ENCODE measurements at places on chromosomes 16 and 17.

GRCh38 chr17:41416479-41416878 is 7.9 kb downstream of the KRT37 start:
- no peak for DNase-seq

DNA sequence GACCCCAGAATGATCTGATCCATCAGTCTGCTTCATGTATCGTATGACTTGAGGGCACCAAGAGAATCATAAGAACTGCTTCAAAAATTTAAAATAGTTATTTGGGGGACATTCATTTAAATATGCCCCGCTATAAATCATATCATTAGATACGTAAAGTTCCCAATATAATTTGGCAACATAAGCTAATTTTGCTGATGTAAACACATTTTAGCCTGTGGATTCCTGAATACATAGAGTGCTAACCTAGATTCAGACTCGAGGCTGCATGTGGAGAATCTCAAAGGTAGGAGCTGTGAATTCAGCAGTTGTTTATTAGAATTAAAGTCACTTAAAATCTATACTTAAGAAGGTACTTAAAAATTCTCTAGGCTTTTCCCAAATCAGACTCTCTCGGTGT is 24.9 kb downstream of the ANKFN1 start:
- DNase-seq = no peak

- DNase-seq = no peak
These were observed 17.8 kb upstream of the SLC6A4 start for GRCh38 chr17:30253312-30253711.

DNA sequence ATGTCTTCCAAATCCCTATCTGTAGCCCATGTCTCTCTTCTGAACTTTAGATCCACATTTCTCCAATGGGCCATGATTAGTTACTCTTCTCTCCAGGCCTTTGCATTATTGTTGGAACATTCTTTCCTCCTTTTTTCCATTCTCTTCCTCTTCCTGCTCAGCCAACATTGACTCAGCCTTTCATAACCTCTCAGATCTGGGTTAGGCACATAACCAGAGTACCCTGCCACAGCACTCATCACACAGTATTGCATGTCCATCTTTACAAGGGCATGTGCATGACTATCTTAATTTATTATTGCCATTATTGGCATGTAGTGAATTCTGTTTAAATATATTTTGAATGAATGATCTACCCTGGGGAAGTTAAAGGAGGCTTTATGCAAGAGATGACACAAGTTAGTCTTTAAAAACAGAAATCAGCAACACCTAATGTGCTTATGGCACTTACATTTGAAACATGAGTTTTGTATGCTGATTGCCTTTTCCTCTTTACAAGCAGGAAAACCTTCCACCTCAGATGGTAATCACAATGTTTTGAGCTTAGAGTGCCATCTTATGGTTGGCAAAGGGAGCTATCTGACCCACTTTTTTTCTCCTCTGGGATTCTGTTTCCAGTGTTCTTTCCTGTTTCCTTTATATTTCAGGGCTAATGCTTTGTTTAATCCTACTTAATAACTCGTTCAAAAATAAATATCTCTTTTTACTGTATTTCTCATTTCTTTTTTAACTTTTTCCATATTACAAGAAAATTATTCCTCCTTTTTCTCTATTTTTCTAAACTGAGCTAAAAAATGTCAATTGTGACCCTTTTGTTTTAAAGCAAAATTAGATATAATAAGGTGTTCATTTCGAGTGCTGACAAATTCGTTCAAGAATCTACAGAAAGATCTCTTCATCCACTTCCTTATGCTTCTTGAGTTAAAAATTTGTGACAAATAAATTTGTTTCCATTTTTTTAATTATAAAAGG is 151.0 kb upstream of the RBL2 start:
- peak; percentile 53 for DNase-seq

- no peak for DNase-seq
These were observed 91.7 kb downstream of the SLC39A11 start for GRCh38 chr17:73000832-73001231.

DNA sequence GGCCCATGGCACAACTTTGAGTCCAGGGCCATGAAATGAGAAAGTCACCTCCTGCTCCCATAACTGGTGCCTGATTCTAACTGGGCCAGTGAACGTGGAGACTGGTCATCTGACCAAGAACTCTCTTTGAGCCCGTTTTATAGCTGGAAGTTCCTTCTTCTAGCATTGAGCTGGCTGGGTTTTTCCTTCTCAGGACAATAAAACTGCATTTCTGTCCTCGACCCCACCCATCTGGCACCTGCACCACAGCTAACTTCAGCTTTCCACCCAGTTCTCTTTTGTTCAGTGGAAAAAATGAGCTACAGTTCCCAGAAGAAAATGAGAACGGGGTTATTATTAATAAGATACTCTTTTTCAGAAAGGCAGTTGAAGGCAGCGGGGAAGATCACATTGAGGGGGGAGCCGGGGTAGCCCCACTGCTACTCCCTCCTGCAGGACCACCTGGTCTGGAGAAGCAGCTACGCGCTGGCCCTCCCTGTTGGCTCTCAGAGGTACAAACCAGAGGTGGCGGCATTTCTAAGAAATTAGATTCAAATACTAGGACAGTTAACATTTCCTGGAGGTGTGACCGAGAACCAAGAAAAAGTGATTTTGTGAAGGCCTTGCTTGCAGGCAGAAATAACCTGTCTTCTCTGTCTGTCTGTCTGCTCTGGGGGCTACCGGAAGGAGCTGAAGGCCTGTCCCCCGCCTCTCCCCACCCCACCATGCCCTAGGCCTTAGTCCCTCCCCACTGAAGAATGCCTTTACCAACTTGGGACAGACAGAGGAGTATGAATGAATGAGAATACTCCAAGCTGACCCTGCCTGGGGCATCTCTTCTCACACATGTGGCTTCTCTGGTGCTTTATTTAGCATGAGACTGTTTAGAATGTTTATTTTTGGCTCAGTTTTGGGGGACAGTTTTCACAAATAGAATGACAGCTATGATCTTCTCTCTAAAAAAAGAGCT is 123.9 kb downstream of the XYLT1 start:
- DNase-seq = no peak

GRCh38 chr17:9237661-9238301 is 216.5 kb downstream of the NTN1 start:
- no peak for DNase-seq

GRCh38 chr17:63402431-63403212 is 43.5 kb downstream of the CYB561 start:
- no peak for DNase-seq

DNA sequence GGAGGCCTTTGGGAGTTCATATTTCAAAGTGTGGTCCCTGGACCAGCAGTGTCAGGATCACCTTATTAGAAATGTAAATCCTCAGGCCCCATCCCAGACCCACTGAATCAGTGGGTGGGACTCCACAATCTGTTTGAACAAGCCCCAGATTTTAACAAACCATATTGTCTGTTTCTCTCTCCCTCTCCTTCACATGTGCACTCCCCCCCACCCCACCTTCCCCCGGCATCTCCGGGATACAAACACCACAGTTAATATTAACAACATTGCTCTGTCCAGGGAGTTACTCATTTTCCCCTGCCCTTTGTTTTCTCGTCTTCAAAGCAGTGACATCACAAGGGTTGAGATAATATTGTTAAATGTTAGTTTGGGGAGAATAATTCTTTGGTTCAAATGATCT is 127.3 kb downstream of the KATNIP start:
- DNase-seq = no peak

DNA sequence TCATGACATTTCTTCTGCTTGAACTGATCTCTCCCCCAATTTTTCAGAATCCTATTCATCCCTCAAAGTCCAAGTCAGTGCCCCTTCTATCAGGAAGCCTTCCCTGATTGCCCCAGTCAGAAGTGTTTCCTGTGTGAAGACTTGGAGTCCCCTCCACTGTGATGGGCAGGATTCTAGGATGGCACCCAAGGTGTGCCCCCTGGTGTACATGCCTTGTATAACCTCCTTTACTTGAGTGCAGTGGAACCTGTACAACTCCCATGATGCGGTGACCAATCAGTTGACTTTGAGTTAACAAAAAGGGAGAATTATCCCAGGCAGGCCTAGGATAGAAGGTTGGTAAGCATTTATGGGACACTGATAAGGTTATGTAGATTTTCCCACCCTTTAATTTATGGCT is 23.4 kb downstream of the MYH13 start:
- DNase-seq = no peak

DNA sequence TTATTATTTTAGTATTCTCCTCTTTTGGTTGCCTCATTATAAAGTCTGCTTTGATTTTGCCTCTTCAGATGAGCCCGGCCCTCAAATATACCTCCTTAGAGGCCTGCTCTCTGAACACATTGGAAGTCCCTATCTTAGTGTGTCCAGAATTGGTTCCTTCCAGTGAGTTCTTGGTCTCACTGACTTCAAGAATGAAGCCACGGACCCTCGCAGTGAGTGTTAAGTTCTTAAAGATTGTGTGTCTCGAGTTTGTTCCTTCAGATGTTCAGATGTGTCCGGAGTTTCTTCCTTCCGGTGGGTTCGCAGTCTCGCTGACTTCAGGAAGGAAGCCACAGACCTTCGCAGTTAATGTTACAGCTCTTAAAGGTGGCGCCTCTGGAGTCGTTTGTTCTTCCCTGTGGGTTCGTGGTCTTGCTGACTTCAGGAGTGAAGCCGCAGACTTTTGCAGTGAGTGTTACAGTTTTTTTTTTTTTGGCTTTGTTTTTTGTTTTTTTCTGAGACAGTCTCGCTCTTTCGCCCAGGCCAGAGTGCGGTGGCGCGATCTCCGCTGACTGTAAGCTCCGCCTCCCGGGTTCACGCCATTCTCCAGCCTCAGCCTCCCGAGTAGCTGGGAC is 45.8 kb upstream of the NOS2 start:
- DNase-seq = no peak

- no peak for DNase-seq
These were observed 93.5 kb upstream of the HSBP1 start for GRCh38 chr16:83714286-83714685.

- no peak for DNase-seq
These were observed 91.1 kb downstream of the TNFRSF13B start for GRCh38 chr17:16880843-16881230.

GRCh38 chr17:27419156-27419555 is 37.1 kb upstream of the KSR1 start:
- no peak for DNase-seq

DNA sequence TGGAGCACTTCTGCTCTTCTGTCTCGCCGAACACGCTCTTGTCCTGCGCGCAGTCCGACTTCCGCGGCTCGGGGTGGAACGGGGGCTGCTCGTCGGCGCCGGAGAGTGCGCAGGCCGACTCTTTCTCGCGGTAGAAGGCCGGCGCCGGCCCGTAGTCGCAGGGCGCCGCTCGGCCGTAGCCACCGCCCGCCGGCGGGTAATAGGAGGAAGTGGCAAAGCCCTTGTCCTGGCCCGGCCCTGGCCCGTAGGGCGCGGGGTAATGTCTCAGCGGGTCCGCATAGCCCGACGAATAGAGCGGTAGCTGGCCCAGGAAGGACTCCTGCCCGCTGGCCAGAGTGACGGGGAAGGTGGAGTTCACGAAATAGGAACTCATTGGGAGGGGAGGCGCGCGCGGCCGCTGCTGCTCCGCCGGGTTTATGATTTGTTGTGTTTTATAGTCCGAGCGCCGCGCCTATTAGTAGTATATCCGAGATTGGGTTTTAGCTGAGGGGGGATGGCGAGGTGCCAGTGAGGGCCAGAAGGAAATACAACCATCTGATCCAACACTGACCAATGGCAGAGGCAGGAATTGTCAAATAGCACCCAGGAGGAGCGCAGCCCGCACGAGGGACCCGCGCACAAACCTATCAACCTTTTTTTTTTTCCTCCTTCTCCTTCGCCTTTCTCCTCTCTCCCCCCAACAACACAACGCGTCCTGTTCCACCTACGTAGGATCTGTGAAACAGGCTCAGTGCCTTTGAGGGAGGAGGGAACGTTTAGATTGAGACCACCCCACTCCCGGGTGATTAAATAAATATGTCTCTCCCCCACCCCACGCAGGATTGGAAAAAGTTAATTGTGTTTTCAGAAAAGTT is 4.4 kb upstream of the HOXB5 start:
- DNase-seq = no peak

- DNase-seq = no peak
These were observed 5.6 kb downstream of the CDK10 start for GRCh38 chr16:89691986-89692569.

- no peak for DNase-seq
These were observed 19.0 kb upstream of the CALB2 start for GRCh38 chr16:71339236-71340171.

DNA sequence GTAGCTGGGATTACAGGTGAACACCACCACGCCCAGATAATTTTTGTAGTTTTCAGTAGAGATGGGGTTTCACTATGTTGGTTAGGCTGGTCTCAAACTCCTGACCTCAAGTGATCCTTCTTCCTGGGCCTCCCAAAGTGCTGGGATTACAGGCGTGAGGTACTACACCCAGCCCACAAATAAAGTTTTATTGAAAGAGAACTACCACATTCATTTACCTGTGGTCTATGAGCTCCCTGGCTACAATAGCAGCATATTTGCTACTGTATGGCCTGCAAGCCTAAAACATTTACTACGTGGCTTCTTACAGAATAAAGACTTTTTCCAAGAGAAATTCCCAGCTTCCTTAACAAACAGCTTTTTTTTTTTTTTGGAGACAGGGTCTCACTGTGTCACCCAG is 3.4 kb downstream of the METTL9 start:
- DNase-seq = no peak

- no peak for DNase-seq
These were observed 15.1 kb downstream of the SLX4 start for GRCh38 chr16:3596101-3596861.

DNA sequence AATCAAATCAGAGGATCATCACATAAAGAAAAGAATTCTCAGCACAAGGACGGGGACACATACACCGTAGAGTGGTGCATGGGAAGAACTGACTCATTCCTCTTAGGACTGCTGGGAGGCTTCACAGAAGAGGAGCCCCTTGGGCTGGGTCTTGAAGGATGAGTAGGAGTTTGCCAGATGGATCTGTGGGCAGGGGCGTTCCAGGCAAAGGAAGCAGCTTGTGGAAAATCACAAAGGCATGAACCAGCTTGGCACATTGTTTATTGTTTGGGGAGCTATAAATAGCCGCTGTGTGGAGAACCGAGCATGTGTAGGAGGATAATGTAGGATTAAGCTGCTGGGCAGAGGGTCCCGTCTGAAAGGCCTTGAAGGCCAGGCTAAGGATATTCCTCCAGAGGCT is 5.1 kb upstream of the SLC16A11 start:
- no peak for DNase-seq

DNA sequence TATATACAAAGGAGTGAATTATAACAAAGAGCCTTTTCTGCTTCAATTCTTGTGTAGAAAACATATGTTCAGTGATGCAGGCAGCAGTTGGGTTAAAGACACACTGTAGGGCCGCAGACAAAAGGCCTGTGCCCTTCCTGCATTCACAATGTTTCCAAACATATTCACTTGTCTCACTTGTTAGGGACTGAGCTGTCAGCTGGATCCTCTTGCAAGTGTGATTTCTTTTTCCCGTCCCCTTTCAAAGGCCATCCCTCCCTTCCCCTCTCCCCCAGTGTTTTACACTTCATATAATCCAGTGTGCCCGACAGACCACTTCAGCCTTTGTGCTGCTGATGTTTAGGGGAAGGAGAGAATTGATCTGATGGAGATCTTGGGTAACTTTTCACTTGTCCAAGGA is 217.0 kb downstream of the FTO start:
- no peak for DNase-seq
